ENCODE measurements at places on chromosomes 2 and 18. TPM values are rescaled to one million over a fixed set of nuclear protein-coding genes. Genes with fewer than 3 reads are reported as not detected.

The SLC23A3 gene
- 3.2 TPM for polyA plus RNA-seq

The REV1 gene
- 16.6 TPM for polyA plus RNA-seq

The PRSS56 gene
- not detected for polyA plus RNA-seq

The MYOM1 gene
- polyA plus RNA-seq, result 0.08 TPM

The CERKL gene
- not detected for polyA plus RNA-seq

The TXNDC2 gene
- polyA plus RNA-seq, result not detected

The G6PC2 gene
- not detected for polyA plus RNA-seq

The CYS1 gene
- polyA plus RNA-seq, result not detected

The BMP10 gene
- polyA plus RNA-seq, result not detected

The AMER3 gene
- polyA plus RNA-seq, result not detected

The HS6ST1 gene
- 12.8 TPM for polyA plus RNA-seq

The HMSD gene
- polyA plus RNA-seq, result 0.06 TPM

The TLX2 gene
- polyA plus RNA-seq, result not detected

The LRRTM4 gene
- polyA plus RNA-seq, result not detected

The MARCHF4 gene
- 11.3 TPM for polyA plus RNA-seq

The ANAPC1 gene
- polyA plus RNA-seq, result 21.9 TPM

The ATP6V1B1 gene
- polyA plus RNA-seq, result 0.35 TPM

The NMUR1 gene
- not detected for polyA plus RNA-seq

The ZSWIM2 gene
- polyA plus RNA-seq, result not detected

The MAL gene
- polyA plus RNA-seq, result not detected

The DDX18 gene
- 15.8 TPM for polyA plus RNA-seq

The PROKR1 gene
- not detected for polyA plus RNA-seq

The GREB1 gene
- 0.19 TPM for polyA plus RNA-seq

The TRMT61B gene
- polyA plus RNA-seq, result 4.6 TPM

The KRTCAP3 gene
- polyA plus RNA-seq, result 2.1 TPM

The ZNF396 gene
- 0.28 TPM for polyA plus RNA-seq

The PARD6G gene
- 1.5 TPM for polyA plus RNA-seq

The PGAP1 gene
- polyA plus RNA-seq, result 2.8 TPM

The FAM110C gene
- not detected for polyA plus RNA-seq

The DSC3 gene
- polyA plus RNA-seq, result 0.04 TPM

The CYP26B1 gene
- 0.06 TPM for polyA plus RNA-seq

The CXCR2 gene
- not detected for polyA plus RNA-seq

The SERPINB2 gene
- 2.5 TPM for polyA plus RNA-seq

The TRIM54 gene
- 1.6 TPM for polyA plus RNA-seq

The WDR43 gene
- polyA plus RNA-seq, result 23.7 TPM
